ENCODE measurements at places on chromosomes 4 and X.

- no peak for DNase-seq
Observed at GRCh38 chr4:152585023-152585441, 49.1 kb upstream of the FBXW7 start.

GRCh38 chr4:8727546-8728510 is 135.3 kb downstream of the CPZ start:
- no peak for DNase-seq

DNA sequence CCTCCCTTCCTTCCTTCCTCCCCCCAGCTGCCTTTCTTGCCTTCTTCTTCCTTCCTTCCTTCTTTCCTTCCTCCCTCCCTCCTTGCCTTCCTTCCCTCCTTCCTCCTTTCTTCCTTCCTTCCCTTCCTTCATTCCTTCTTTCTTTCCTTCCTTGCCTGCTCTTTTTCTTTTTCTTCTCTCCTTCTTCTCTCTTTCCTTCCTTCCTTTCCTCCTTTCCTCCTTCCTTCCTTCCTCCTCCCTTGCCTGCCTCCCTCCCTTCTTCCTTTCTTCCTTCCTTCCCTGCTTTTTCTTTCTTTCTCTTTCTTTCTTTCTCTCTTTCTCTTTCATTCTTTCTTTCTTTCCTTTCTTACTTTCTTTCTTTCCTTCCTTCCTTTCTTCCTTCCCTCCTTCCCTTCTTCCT is 49.1 kb downstream of the STK32B start:
- DNase-seq, result no peak

DNA sequence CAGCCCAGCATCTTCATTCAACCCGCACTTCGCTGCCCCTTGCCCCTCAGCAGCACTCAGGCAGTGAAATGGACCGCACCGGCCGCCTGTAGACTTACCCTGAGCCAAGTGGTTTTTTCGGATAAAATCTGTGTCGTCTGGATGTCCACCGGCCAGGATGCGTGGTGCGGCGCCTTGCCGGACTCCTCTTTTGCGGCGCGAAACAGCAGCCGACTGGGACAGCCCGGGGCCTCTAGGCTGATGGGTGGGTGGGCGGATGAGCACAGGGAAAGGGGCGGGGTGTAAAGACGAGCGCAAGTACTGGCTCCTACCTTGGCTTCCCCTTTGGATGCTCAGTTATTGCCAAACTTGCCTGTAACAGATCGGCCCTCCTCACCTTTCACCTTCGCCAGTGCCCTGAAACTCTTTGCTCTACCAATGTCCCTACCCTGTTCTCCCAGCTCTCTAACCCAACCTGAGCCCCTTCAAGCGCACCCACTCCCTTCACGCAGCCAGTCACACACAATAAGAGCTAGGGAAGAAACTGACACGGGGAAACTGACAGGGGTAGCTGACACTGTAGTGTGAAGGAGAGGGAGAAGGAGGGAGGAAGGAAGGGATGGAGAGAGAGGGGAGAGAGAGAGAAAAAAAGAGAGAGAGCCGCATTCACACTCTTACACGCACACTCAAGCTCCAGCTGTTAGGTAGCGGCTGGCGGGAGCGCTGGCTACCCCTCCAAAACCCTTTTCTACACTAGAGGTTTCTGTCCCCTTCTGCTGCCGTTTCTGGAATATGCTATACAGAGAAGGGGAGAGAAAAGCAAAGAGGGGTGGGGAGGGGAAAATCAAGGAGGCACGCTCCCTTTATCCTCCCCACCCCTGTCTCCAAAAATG is 559 bp downstream of the TRPC5 start:
- no peak for DNase-seq

DNA sequence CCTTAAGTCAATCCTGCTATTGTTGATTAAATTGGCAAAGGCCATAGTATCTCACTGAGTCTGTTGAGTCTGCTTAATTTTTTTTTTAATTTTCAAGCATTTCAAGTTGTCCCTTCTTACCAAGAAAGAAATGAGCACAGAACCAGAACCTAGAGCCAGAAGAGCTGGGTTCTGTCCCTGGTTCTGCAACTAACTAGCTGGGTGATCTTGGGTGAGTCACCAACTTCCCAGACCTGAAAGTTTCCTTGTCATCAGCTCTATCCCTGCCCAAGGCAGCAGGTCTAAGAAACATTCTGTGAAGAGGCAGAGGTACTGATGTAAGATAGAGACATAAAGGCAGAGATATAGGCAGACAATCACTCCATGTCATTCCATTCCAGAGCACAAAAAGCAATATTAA is 17.3 kb downstream of the TEC start:
- DNase-seq, result no peak

Measured in activated T-helper 9 cell treated with anti-CD3 and anti-CD28 coated beads, Interleukin-2, amount 50 U/mL, for 16 hours (primary cell).